ENCODE measurements at places on chromosomes 12 and 14. TPM values are rescaled to one million over a fixed set of nuclear protein-coding genes. Genes with fewer than 3 reads are reported as not detected.

The FAM90A1 gene
- total RNA-seq, result not detected

The RERGL gene
- 5.3 TPM for total RNA-seq

The SELPLG gene
- total RNA-seq, result 5.6 TPM

The CIDEB gene
- total RNA-seq, result 23.4 TPM

The CHFR gene
- 31.4 TPM for total RNA-seq

The WDHD1 gene
- total RNA-seq, result 2.2 TPM

The MUCL1 gene
- total RNA-seq, result 1,530 TPM

The RNASE1 gene
- total RNA-seq, result 97.1 TPM

DNA sequence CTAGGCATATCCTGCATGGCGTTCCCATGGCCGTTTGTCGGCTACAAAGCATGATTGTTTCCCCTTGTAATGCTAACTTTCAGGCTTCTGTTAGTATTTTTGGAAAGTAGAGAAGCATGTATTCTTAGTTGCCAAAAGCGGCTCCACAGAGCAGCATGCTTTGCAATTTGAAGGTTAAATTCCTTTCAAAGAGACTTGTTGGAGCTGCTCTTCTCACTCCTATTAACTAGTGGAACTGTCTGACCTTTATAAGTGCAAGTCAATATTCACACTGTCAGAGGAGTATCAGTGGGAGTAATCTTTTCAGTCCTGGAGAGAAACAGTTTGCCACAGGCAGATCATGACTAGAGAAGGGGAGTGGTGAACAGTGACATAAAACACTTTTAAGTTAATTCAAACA is 656.1 kb upstream of the NOVA1 start:
- DNase-seq, result no peak

DNA sequence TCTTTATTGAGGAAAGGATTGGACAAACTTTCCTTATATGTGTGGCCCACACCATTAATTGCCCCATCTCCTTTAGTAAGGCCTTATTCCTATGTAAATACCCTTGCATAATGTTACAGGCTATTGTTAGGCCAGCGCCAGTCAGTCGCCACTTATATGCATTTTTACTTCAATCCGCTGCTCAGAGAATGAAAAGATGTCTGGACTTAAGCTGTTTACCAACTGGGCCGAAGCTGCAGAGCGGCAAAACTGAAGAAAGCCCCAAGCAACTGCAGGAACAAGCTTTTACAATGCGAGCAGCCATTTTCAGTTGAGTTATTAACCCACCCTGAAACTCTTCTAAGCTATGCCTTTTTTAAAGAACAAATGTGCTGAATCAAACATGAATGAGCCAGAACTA is 92.1 kb upstream of the OTX2 start:
- DNase-seq, result no peak

GRCh38 chr14:95263527-95264231 is 56.0 kb downstream of the CLMN start:
- peak; percentile 28 for DNase-seq

DNA sequence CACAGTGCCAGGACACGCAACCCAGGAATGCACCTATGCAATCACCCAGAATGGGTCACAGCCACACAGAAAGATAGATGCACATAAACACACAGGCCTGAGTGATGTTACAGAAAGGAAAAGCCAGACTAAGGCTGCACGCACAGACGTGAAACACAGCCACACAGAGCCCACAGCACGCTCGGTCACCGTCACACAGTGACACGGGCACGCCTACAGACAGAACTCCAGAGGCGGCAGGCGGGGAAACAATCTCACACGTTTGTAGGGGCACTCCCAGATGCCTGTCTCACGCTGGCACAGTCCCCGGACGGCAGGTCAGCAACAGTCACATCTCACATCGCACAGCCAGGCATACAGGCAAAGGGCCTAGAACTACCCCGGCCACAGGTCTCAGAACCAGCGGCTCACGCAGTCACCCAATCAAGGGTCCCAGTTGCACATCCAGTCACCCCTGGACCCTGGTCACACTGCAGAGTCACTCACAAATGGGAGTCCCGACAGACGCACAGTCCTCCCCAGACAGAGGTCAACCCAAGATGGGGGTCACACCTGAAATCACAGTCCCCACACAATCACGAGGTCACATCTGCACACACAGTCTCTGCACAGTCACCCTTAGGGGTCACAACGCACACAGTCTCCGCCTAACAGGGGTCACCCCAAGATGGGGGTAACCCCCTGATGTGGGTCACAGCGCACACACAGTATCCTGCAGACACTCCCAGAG is 790 bp downstream of the SSH1 start:
- peak; percentile 86 for DNase-seq

GRCh38 chr14:96267916-96268315 is 11.9 kb downstream of the BDKRB1 start:
- DNase-seq, result no peak

- no peak for DNase-seq
These were observed 4.9 kb downstream of the TC2N start for GRCh38 chr14:91862417-91862816.

DNA sequence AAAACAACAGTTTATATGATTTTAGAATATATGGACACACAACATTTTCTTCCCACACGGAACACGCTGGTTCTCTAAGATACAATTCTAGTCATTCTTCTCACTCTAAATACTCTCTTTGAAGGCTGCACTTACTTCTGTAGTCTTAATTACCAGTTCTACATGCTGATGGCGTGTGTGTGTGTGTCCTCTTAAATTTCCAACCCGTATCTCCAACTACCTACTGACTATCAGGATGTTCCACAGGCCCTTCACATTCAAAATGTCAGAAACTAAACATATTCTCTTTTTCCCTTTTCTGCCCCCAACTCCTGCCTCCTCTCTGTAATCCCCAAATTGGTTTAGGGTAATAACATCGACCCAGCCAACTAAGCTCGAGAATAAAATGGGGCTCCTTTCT is 75.2 kb downstream of the DUSP16 start:
- no peak for DNase-seq

DNA sequence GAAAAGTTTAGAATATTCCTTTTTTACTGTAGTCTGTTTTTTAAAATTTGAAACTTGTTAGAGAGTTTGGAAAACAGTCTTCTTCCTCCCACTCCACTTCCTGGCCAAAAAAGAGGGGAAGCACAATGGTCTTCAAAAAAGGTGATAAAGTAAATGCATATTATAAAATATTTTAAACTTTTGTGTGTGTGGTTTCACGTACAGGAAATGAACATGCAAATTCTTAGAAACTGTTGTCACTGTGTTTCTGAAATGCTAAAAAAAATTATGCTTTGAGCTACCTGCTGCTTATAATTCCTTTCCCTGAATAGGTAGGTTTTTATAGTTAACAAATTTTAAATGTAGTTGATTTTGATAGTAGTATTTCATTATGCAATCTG is 2.9 kb downstream of the FGFR1OP2 start:
- no peak for DNase-seq

DNA sequence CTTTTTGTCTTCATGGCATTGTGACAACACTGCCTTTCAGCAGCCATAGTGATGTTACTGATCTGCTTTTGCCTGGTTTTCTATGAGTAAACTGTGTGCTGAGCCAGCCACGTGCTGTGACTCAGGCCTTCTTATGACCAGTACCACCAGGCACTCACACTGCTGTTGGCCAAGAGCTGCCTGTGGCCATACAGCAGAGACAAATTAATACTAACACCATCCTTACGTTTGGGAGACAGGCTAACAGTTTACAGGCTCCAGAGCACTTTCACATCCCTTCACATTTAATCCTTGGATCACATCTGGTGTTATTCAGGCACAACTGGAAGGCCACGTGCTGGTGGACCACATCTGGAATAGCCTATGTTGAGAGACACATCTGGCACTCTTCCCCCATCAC is 377.9 kb downstream of the CCDC91 start:
- no peak for DNase-seq

DNA sequence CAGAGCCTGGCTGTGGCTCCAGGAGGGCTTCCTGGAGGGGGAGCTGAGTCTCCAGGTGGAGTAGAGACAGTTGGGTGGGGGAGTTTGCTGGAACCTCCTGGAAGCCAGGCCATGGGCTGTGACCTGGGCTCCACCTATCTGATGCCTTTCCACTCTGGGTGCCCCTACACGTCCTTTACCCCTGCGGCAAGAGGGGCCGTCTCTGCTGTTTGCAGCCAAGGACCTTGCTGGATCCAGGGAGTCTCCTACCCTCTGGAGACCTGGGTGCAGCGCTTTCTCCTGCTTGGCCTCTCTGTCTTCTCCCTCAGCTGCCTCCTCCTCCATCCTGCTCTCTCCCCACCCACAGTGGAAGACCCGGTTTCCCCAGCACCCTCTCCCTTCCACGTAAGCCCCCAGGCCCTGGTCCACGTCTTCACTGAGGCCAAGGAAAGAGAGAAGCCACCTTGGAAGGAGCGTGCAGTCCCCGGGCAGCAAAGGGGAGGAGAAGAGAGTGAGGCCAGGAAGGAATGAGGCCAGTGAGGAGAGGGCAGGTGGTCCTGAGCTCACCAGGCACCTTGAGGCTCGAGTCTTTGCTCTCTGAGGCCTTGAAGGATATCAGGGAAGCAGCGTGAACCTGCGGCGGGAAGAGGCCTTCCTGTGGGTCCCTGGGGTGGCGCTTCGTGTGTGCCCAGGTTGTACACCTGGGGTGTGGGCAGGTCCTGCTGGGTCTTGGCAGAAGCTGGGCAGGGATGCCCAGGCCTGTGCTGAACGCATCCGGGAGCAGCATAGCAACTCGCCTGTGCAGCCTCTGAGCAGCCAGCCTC is 294.3 kb upstream of the RTL1 start:
- no peak for DNase-seq

DNA sequence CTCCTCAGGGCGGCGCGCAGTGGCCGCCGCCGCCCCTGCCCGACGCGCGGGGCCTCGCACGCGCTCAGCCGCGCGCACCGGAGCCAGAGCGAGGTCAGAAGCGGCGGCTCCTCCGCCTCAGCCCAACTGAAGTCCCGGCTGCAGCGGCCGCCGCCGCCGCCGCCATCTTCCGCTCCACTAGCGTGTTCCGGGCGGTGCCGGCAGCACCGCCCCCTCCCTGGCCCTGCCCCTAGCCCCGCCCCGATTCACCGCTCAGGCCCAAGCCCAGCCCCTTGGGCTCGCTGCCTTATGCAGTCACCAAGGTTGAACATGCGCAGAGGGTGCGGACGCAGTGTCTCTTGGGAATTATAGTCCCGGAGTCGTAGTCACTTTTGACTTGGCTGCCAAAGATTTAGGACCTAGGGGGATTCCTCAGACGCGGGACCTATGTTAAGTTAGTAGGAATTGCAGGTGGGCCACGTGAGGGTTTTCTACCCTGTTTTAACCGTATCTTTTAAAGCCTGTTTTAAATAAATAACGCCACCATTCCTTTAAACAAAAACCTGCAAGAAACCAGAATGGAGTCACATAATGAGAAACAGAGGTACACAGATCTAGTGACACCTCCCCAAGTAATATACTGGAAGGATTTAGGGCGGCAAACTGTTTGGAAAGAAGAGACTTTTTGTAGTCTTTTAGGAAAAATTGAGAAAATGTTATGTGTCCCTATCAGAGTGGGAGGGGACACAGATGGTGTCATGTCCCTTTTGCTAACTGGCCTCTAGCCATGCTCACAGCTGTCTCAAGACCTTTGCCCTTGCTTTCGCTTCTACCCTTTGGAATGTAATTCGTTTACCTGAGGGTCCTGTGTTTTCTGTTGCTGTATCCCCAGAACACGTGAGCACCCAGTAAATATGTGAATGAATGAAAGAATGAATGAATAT is at the start of gene PPTC7:
Gene PPTC7, minus strand, starts transcription at position 182 of the 923 bp plus-strand sequence. CDS start 287 bp downstream, outside the sequence.
- peak; percentile 98 for DNase-seq

- no peak for DNase-seq
These were observed 89.1 kb downstream of the BBS10 start for GRCh38 chr12:76259106-76259505.

DNA sequence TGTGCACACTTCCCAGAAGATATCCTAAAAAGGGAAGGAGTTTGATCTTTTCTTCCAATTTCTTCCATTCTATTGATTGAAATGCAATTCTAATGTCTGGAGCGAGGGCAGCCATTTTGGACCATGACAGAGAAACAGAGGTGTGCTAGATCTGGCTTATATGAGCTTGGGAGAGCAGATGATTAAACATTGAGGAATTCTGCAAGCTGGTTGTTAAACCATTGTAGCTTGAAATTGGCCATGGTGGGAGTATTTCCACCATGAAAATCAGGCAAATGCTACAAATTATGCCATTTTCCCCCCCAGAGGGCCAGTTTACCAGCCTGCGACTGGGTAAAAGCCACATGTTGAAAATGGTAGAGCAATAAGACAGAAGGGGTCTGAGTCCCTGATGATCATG is 155.0 kb downstream of the PAWR start:
- DNase-seq, result no peak

GRCh38 chr12:74328623-74329022 is 209.0 kb upstream of the ATXN7L3B start:
- DNase-seq, result no peak

GRCh38 chr12:52280319-52280795 is 5.9 kb downstream of the KRT86 start:
- DNase-seq, result peak; percentile 89

All from suprapubic skin (tissue), 4 donors.